Right lobe of liver (tissue), 6 donors: ENCODE measurements at places on chromosomes 5 and 9.

DNA sequence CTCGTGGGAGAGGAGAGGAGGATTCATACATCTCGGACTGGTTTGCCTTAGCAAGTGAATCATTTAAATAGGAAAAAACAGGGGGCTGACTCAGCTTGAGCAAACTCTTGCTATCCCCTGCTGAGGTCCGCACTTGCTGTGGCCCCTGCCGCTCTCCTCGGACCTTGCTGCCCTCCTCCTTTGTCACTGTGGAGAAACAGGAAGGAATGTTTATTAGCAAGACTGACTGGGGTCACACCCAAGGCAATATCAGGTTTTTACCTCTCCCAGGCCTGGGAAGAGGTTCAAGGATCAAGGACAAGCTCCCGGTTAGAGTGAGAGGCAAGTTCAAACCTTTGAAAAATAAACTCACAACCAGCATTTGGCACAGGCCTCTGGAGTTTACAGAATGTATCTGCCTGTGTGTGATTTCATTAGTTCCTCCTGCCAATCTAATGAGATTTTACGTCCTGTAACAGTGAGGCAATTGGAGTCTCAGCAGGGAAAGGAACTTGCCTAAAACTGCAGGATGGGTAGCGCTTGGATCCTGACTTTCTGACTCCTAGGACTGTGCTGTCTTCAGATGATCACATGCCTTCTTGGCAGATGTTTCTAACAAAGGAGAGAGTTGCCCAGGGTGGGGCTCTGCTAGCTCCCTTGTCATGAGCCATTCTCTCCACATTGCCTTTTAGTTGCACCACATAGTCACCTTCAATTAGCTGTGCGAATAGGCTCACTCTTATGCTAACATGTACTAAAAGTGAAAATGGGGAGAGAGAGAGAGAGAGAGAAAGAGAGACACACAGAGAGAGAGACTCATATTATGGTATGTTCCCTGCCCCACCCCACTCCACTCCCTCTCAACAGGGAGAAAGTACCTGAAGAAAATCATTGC, 108.6 kb upstream of the CDKN2B start:
- peak; percentile 29 for DNase-seq

GRCh38 chr5:179805529-179806249, 977 bp downstream of the MGAT4B start:
- DNase-seq, result no peak

DNA sequence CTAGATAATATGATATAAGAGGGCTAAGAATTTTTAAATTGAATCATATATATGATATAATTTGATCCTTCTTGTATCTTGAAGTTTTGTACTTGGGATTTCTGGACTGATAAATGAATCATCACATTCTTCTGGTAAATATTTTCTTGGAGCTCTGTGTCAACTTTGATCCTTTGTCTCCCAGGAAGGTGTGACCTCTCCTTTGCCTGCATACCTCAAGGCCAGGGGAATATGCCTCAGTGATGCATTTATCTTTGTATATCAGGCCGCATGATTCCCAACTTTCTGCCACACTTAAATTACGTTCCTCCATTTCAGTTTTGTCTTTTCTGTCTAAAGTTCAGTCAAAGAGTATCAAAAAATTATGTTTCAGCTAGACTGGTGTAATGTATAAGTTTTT, 101.2 kb downstream of the NLN start:
- no peak for DNase-seq

DNA sequence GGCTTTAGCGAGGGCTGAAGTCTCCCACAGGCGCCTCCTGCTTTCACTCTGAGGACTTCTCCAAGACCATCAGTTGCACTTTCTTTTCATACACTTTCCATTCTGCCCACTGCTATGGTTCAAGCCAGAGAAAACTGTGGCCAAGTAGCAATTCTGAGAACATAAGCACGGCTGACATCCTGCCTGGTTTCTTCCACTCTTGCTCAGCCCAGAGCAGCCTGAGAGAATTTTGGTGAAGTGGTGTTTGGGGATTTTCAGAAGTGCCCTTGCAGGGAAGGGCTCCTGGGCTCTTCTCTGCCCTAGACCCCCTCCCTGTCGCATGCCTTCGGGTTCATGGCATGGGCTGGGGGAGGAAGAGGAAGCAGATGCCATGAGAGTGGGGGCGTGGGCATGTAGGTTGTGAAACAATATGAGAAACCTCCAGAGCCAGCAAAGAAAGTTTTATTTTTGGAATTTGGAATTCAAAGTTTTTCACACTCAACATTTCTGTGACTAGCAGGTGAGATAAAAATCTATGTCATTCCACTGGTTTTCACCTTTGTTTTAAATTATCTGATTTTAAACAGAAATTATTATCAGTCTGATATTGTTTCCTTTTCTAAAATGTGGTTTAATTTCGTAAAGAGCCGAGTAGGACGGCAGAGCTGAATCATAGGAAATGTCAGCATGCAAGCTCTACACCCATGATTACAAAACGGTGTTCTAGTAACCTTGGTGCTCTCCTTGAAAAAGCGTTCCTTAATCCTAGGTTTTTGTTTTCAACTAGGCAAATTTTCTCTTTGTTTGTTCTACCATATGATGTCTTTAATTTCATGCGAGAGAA, 27.8 kb upstream of the TNFSF8 start:
- DNase-seq, result peak; percentile 49

DNA sequence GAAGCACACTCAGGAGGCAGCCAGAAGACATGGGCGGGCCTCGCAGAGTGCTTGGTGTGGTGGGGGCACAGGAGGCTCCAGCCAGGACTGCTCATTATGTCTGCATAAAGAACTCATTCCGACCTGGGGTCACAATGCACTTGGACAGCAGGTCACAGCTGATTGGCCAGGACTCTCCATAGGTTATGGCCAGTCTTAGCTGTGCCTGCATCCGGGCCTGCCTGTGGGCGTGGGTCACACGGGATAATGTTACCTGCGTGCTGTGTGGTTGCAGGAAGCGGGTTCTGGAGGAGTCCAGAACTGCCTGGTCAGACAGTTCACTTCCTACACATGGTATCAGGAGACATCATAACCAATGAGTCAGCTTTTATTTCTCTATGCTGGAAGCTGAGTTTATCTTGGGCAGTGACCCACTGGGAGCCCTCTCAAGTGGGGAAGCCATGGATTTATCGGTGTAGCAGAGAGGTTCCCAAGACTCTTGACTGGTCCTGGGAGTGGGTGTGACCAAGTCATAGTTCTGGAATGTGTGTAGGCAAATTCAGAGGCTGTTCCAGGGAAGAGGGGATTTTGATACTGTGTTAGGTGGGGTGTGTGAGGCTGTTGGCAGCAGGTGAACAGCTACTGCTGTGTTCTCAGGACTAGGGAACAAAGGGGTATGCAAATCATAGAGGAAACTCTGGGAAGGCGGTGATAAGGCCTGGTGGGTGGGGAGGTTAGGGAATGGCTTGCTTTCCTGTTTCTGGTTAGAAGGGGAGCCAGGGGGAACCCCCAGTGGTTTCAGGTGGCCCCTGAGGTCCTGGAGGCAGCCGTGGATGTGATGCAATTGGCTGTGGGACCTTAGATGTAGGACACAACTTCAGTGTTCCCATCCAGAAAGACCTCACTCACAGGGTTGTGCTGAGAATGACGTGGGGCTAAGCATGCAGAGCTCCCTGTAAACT, 51.3 kb downstream of the ARHGEF37 start:
- DNase-seq, result no peak

DNA sequence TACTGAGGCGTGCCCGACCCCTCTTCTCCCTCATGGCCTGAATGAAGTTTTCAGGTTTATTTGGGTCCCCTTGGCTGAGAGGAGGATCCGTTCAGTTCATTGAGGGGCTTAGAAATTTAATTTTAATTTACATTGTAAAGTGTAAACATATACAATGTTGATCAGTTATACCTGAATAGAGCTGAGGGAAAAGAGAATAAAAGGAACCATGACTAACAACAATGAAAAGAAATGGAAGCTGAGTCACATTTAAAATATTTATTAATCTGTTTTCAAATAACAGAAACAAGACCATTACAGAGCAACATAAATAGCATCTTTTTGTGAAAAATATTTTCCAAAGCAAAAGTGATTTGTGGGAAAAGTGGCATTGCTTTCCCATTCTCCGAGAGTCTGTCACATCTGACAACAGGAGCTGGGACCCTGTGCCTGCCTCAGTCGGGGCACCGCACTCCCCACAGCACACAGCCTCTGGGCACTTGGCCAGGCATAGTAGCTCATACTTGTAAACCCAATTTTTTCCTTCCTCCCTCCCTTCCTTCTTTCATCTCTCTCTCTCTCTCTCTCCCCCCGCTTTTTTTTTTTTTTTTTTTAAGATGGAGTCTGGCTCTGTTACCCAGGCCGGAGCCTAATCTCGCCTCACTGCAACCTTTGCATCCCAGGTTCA, 28.7 kb downstream of the PROP1 start:
- DNase-seq, result no peak

- DNase-seq, result no peak
Measured at GRCh38 chr9:112694706-112695555, 23.0 kb downstream of the INIP start.

DNA sequence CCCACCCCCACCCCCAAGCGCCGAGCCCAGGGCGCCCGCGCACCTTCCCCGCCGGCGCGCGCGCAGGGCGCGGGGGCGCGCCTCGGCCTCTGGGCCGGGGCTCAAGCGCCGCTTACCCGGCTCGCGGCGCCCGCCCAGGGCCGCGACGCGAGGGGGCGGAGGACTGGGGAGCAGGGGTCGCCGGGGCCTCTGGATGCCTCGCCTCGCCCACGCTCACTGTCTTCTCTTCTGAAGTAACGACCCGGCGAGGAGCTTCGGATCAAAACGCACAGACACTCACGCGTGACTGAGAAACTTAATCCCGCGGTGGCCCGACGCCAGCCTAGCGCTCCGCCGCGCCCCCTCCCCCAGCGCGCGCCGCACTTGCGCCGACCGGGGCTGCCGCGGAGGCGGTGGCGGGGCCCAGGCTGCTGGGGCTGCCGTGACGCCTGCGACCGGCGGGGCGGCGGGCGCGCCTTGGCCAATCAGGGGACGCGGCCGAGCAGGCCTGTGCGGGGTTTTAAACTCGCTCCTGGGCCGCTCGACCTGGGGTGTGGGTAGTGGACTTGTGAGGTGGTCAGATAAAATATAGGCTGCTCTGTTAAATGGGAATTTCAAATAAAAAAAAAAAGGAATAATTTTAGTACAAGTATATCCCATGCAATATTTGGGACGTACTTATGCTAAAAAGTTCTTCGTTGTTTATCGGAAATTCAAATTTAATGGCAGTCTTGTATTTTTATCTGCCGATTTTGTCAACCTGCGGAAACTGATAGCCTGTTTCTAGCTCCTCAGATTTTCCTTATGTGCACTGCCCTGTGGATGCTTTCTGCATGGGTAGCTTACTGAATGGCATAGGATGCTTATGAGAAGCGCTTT, at the start of gene MPDZ:
TSS of gene MPDZ (minus strand) at position 409 of the 858 bp plus-strand sequence. CDS start 29,377 bp downstream, outside the sequence.
- peak; percentile 72 for DNase-seq

DNA sequence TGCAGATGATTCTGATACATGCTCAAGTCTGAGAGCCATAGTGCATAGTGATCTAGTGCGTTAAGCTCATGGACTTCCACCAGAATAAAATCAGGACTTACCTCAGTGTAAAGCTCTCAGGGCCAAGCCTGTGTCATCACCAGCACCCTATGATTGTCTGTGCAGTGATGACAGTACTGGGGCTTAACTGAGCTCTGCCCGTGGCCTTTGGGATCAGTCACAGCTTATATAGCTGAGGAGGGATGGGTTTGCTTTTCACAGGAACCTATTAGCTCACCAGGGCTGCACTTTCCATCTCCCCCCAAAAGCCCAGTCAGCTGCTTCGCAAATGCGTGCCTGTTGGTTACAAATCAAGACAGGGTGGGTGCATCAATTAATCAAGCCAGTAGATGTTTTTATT, 246.9 kb downstream of the NR3C1 start:
- DNase-seq, result no peak

DNA sequence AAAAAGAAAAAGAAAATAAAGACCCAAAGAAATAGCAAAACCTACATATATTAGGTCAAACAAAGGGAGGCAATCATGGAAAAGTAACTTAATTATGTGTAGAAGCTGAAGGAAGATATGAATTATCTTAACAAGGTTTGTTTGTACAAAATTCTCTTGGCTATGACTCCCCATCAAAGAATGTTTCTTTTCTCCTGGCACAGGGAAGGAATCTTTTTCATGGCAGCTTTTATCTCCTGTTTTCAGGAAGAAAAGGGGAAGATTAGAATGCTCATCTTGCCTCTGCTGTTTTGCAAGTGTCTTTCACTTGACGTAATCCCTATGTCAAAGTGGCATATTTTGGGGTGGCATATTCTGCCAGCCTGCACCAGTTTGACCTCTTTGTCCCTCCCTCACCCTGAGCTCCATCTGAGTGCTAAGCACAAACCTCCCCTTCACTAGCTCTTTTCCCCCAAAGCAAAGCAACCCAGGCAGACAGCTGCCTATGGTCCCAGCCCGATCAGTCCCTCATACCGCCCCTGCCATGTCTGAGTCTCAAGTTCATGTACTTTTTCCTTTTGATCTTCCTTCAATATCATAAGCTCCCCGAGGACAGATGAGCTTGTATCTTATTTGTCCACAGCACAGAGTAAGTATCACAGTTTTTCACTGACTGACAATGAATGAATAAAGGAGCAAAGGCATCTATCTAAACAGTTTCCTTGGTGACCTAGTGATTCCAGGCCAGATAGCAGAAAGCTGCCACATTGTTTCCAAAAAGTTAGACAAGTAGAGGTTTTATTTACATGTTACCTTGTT, 242.8 kb upstream of the ANKRD55 start:
- no peak for DNase-seq

DNA sequence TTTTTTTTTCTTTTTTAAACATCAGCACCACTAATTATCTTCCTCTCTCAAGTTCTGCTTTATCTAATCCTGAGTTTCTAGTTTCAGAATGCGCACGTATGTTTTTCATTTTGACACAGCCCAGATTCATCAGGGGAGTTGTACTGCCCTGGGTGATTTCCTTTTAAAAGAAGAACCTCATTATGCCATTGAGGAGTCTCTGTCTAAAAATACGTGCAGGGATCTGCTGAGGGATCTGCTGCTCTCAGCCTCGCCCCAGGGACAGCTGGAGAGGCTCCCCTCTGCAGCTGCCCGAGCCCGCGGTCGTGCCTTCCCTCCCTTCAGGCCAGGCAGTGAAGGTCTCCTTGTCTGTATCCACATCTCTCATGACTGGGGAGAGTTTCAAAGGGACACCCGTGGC, 273.1 kb downstream of the ARHGEF28 start:
- no peak for DNase-seq

- DNase-seq, result no peak
Measured at GRCh38 chr5:2929779-2930178, 178.3 kb upstream of the IRX2 start.

DNA sequence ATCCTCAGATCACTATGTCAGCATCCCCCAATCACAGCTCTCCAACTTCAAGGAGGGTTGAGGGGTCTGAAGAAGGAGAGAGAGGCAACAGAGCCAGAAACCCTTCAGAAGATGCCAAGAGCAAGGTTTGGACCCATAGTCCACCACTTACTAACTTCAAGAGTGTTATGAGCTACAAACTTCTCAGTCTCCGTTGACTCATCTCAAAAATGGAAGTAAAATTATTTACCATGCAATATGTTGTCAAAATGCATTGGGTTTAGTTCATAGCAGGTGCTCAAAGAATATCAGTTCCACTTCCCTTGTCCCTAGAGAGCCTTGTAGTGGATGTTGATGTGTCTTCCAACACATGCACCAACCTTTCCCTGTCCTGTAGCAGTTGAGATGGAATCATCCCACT, 116.0 kb downstream of the KCNIP1 start:
- DNase-seq, result no peak
